Activated T-cell treated with anti-CD3 and anti-CD28 coated beads, Interleukin-2, amount 50 U/mL, for 48 hours (primary cell): ENCODE measurements at places on chromosomes 6 and 20.

DNA sequence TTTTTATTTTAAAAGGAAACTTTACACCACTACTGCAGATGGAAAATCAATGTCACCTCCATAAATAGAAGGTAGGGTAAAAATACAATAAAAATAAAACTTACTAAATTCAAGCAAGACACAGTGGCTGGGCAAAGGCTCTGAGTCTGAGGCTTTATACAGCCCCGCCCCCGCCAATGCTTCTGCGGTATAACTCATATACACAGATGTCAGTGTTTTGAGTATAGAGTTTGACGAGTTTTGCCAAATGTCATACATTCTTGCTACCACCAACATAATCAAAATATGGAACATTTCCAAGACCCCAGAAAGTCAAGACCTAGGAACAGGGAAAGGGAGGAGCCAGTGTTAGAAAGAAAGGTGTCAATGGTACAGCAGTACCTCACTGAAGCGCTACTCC is 12.8 kb downstream of the NFATC2 start:
- peak; percentile 84 for DNase-seq

DNA sequence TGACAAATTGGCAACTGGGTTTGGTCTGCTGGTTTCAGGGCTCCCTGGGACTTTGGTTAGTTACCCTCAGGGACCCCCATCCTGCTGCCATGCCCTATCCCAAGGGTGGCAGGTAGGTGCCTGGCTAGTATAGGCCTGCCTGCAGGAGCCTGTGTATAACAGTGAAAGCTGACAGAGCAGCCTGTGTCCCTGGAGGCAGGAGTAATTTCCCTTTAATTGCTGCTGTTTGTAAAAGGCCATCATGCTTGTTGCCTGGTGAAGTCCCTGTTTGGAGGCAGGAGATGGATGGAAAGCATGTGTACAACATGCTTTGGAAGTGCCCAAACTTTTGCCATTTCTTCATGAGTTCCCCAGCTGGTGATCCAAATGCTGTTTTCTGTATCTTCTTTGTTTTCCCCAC is 30.1 kb downstream of the CMTR1 start:
- DNase-seq, result no peak

- DNase-seq, result no peak
These were observed 7.9 kb downstream of the UBR2 start for GRCh38 chr6:42571611-42572342.

- DNase-seq, result no peak
These were observed 5.9 kb downstream of the TFAP2B start for GRCh38 chr6:50824552-50824951.
